Fibroblast of pulmonary artery (primary cell): ENCODE measurements at places on chromosomes 6 and 20.

DNA sequence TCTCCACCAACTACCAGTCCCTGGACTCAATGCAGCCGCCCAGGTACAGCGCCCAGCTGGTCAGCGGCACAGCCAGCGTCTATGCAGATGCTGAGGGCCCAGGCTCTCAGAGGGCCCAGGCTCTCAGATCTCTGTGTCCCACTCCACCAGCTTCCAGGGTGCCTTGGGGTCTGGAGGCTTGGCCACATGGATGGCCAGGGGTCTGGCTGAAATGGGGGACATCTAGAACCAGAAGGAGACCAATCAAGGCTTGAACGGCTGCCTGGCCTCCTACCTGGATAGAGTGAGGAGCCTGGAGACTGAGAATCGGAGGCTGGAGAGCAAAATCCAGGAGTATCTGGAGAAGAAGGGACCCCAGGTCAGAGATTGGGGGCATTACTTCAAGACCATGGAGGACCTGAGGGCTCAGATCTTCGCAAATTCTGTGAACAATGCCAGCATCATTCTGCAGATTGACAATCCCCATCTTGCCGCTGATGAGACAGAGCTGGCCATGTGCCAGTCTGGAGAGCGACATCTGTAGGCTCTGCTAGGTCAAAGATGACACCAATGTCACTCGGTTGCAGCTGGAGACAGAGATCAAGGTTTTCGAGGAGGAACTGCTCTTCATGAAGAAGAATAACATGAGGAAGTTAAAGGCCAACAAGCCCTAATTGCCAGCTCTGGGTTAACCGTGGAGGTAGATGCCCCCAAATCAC is 44.1 kb upstream of the GRM4 start:
- no peak for DNase-seq

DNA sequence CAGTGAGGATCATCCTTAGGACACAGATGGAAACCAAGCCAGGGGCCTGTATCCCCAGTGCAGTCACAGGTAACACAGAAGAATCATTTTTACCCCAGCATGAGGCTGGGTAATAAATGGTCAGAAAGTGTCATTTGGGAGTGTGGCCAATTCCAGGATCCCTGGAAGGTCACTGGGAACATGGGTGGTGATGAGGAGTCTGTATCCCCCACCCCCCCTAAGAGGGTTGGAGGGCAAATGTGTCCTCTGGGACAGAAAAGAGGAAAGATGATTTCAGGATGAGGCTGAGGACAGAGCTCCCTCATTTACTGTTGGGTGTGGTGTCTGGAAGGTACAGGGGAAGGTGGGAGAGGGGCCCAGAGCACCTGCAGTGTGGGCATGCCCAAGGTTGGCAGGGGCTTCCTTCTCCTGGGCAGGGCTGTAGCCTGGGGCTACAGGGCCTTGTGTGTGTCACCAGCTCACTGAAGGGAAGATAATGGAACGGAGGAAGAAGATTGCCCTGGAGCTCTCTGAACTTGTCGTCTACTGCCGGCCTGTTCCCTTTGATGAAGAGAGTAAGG is 34.5 kb downstream of the PLCG1 start:
- DNase-seq = no peak

DNA sequence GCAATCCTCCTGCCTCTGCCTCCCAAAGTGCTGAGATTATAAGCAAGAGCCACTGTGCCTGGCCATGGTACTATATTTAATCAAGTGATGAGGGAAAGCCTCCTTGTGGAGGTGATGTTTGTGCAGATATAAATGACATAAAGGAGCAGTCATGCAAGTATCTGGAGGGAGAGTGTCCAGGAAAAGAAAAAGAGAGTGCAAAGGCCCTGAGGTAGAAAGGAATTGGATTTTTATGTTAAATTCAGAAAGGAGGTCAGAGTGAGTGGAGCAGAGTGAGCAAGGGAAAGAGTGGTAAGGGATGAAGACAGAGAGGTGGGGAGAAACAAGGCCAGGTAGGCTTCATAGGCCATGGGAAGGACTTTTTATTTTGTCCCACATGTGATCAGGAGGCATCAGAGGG is 7.4 kb upstream of the FKBPL start:
- DNase-seq = no peak

DNA sequence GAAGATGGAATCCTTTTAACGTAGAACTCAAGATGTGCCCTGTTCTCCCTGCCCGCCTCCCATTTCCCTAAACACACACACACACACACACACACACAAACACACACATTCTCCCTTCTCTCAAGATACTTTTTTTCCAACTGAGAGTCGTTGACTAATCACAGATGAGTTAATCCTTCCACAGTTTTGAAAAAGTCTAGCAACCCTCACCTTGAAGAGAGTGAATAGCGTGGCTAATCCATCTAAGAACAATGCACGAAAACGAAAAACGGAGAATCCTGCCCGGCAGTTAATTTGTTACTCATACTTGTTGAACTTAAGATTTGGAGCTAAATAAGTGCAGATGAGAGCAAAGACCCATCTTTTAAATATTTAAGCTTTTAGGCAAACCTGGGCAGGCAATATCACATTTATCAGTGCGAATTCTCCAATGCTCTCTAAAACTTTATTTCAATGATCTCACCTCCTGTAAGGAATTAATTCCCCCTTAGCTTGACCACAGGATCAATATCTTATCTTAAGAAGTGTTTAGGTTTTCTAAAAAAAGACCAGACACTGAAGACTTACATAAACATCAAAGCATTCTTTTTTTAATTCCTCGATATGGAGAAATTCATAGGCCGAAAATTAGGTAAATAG is 1.1 kb downstream of the AGPAT4 start:
- peak; percentile 53 for DNase-seq

DNA sequence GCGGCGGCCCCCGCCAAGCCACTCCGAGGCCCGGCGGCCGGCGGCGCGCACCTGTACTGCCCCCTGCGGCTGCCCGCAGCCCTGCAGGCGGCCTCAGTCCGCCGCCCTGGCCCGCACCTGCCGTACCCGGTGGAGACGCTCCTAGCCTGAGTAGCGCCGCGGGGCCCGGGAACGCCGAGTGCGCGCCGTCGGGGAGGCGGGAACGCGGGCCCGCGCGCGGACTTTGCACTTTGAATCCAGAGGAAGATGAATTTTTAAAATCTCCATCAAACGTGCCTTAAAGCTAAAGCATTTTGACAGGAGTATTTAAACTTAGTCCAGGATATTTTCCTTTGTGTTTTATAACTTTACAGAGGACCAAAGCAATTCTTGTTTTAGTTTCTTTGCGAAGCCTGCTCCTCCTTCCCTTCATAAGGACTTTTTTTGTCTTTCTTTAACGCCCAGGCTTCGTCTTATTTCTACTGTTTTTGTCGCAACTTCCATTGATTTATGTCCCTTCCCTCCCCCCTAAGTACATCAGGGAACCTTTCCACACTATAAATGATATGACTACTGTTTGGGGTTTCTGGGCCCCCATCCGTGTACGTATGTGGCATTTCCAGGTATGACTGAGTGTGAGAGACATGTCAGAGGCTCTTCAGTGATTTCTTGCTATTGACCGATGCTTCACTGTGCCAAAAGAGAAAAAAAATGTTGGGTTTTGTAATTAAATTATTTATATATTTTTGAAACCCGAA is 2.0 kb downstream of the FOXQ1 start:
- DNase-seq = no peak

GRCh38 chr6:4446982-4447381 is 311.6 kb upstream of the ECI2 start:
- peak; percentile 96 for DNase-seq
